Stimulated activated CD4-positive, alpha-beta T cell treated with anti-CD3 and anti-CD28 coated beads, Interleukin-1b, Interleukin-23, amount 100 ng/mL, for 24 hours (primary cell): ENCODE measurements at places on chromosomes 5 and 9.

DNA sequence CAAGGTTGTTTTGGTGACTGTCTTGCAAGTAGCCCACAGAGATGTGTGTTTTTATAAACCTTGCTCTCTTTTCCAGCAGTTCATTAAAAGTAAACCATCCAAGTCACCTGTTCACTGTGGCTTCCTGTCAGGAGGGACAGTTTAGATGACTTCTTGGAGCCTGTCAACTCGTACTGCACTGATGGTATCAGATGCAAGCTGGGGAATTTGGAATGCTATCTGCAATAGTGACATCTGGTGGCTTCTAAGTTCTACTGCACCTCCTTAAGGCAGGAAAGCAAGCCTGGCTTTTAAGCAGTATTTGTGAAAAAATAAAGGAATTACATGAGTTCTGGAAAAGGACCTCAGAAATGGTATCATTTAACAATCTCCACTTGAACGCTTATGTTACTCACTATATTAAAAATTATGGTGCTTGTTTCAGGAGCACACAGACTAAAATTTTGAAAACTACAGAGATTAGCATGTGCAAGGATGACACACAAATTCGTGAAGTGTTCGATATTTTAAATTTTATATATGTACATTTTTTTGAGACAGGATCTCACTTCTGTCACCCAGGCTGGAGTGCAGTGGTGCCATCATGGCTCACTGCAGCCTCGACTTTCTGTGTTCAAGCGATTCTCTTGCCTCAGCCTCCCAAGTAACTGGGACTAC lies 164.0 kb downstream of the TTC39B start:
- DNase-seq = no peak

DNA sequence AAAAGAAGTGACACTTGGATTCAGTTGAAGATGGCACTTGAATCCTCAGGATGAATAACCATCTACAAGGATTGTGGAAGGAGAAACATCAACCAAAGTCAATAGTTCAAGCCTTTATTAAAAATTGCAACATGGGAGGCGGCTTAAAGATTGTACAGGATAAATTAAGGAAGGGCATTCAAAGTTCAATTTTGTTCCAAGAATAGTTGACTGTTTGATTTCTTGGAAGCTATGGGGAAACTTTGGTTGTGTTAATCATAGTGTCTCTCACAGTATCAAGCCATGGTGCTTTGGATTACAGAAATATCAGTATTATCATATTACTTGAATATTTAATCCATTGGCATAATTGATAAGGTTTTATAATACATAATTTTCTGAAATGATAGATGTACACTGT lies 1844.3 kb downstream of the MAT2B start:
- no peak for DNase-seq

- no peak for DNase-seq
Measured at GRCh38 chr9:136325358-136325757, 2.0 kb upstream of the GPSM1 start.

- no peak for DNase-seq
Measured at GRCh38 chr9:131008563-131008908, 438 bp upstream of the LAMC3 start.

- DNase-seq = no peak
Measured at GRCh38 chr9:124122813-124123462, 111.4 kb downstream of the LHX2 start.

GRCh38 chr9:89994988-89995613 lies 390.3 kb downstream of the GADD45G start:
- no peak for DNase-seq

DNA sequence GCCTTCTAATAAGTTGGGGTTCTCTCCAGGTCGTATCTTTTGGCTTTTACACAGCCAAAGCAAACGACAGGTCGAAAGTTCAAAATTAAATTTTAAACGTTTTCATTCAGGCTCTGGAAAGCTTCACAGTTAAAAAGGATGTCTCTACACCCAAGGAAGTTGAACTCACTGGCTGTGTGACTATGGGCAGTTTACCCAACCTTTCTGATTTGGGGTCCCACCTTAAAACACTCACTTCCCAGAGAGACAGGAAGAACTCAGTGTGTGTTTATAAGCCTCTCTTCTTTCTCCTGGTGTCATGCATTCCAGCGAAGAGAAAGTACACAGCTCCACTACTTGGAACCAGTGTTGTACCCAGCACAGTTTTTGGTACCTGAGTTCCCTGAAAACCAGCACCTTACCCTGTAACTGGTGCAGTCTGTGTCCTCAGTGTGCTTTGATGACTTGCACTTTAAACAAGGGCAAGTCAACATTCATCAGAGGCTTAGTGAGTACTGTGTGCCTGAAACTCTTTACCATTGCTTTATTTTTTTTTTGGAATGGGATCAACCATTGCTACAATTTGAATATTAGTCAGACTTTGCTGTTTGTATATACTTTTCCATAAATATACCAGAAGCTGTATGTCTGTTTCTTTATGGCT lies 1.7 kb downstream of the SRD5A1 start:
- DNase-seq = no peak

- DNase-seq = no peak
Measured at GRCh38 chr9:38747067-38747466, 27.1 kb upstream of the FAM240B start.

DNA sequence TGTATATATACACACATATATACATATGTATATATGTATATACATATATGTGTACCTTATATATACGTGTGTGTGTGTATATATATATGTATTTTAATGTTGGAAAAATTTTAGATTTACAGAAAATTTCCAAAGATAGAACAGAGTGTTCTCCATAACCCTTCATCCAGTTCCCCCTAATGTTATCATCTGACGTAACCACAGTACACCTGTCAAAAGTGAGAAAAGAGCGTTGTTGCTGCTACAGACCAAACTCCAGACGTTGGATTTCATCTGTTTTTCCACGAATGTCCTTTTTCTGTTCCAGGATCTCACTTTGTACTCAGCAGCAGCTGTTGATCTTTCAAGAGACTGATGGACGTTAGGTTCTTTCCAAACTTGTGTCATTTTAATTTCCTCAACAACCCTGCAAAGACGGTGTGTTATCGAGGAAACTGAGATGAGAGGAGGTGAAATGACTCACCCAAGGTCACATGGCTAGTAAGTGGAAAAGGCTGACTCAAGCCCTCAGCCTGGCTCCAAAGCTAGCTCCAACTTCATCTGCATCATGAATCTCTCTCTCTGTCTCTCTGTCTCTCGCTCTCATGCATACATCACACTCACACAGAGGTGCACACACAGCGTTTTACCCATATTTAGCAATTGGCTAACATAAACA lies 17.0 kb upstream of the NTNG2 start:
- DNase-seq = no peak
